ENCODE measurements at places on chromosomes 6 and 20.

DNA sequence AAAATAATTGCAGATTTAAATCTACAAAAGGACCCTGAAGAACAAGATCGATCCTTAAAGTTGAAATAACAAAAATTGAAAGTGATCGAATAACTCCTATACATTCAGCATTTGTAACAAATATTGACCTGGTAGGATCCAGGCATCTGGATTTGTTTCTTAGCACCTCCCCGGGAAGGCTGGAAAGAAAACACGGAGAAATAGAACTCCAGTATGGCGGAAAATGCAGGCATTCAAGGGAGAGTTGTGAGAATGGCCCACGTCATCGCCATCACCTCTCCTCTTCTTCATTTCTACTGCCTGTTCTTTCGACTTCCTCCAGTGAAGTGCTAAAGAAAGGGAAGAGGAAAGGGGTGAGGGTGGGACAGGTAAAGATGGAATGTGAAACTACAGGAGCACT, 242.3 kb upstream of the TFAP2D start:
- DNase-seq, result no peak

- no peak for DNase-seq
These were observed 209.4 kb upstream of the LRFN2 start for GRCh38 chr6:40796260-40797221.

GRCh38 chr20:25496165-25496967, 88.9 kb downstream of the GINS1 start:
- DNase-seq, result no peak

DNA sequence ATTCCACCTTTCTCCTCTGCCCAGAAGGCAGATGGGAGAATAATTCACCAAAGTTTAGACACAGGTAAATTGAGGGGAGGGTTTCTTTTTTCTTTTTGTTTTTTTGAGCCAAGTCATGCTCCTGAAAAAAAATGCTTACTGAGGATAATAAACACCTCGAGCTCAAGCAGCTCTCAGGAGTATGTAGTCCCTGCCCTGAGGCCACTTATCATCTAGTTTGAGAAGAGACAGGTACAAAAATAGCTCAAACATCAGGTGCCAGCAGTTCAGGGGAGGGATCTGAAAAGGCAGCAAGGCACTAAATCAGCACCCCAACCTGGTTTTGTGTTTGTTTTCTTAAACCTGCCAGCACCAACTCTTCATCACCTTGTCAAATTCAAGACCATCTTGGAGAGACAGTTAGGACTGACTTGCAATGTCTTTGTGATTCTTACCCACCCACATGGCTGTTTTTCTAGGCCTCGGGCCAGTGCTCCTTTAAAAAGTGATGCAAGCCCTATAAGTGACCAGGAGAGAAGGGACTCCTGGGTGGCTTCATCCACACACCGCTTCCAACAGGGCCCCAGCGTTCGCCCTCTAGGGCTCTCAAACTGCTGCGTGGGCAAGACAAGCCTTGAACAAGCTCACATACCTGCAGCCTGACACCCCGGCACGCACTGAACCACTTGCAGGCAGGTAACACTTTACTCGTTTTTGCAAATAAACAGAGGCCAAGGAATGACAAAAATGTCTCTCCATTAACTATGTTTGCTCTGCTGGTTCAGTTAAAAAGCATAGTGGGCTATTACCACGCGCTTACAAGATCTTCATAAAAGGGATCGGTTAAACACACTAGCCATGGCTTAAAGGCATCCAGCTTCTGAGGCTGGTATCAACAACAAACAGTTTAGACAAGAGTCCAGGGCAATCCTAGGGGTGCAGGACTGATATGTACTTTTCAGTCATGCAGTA, 13.9 kb downstream of the JAG1 start:
- DNase-seq, result no peak

DNA sequence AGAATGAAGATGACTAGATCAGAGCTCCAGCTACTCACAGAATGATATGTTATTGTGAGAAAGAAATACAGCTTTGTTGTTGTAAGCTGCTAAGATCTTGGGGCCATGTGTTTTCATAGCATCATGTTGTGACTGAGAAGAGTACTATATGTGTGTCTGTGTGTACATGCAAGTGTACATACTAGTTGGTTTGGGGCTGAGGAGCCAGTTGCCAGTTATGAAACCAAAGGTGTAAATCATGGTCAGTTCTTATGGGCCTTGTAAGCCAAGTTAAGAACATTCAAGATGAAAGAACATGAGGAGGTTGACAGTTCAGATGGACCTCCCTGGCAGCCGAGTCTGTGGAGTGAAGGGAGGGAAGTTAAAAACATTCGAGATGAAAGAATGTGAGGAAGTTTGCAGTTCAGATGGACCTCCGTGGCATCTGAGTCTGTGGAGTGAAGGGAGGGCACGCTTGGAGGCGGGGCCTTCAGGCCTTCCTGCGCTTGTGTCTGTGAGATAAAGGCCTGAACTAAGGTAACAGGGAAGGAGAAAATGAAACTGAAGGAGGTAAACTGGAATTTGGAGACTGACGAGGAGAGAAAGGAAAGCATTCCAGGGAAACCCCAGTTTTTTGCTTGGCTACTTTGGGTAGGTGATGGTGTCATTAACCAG, 13.9 kb downstream of the AFDN start:
- no peak for DNase-seq

DNA sequence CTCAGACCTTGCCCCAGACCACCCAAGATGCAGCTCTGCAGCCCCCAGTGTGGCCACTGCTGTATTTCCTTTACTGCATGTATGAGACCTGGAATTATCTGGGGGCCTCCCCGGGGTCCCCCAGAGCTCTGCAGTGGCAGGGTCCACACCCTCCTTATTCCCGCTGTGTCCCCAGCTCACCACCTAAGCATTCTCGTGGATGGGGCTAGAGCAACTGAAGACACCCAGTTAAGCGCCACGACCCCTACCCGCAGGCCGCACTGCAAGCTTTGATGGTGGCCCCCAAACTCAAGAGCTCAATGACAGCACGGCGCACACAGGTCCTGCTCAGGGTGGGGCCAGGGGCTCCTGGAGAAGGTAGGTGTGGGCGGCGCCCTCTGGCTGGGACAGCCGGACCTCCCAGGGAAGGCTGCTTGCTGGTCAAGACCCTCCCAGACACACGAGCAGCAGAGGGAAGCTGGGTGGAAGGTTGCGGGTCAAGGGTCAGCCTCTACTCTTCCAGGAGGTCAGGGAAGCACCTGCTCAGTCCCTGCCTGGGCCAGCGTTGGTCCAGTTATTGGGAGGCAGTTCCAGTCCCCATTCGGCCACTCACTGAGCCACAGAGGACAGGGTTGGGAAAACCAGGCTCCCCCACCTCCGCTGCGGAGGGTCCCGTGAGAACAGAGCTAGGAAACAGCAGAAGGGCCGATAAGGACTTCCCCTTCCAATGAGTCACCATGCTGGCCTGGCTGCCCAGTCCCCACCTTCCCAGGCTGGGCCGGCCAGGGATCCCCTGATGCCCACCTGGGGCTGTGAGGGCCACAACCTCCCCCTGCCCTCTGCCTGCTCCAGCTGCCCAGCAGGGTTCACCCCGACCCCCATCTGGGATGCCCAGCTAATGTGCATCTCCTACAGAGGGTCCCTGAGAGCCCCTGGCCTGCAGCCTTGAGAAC, 2.9 kb downstream of the LAMA5 start:
- DNase-seq, result no peak

DNA sequence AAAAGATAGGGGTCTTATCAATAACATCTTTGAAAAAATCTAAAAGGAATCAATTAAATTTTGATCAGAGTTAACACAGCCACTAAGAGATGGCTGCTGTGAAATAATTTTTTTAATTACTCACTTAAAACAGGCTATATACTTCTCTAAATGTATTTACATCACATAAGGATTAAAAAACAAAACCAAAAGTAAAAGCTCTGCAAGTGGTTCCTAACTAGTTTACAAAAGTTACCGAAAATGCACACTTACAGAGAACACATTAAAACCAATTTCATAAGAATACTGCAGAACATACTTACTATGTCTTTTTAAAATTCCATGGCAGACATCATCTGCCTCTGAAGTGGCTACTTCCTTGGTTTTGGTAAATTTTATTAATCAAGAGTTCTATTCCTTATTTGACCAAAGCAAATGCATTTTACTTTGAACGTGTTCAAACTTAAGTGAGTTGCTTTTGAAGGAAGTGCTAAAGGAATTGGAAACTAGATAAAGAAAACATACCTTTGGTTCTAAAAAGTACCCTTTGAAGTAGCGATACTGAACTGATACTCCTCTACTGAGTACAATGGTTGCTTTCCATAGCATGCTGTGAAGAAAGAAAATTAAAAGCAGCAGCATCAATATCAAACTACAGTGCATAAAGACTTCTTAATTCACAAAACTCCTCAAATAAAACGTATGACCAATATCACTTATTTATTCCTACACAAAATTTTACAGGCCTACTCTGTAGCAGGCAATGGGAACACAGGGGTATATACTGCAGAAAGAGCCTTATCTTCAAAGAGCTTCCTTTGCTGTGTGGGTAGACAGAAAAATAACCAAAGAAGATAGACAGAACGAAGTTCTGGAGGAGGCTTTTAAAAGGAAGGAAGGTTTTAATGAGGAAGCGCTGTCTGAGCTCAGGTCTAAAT, 157.1 kb upstream of the SHLD1 start:
- no peak for DNase-seq

DNA sequence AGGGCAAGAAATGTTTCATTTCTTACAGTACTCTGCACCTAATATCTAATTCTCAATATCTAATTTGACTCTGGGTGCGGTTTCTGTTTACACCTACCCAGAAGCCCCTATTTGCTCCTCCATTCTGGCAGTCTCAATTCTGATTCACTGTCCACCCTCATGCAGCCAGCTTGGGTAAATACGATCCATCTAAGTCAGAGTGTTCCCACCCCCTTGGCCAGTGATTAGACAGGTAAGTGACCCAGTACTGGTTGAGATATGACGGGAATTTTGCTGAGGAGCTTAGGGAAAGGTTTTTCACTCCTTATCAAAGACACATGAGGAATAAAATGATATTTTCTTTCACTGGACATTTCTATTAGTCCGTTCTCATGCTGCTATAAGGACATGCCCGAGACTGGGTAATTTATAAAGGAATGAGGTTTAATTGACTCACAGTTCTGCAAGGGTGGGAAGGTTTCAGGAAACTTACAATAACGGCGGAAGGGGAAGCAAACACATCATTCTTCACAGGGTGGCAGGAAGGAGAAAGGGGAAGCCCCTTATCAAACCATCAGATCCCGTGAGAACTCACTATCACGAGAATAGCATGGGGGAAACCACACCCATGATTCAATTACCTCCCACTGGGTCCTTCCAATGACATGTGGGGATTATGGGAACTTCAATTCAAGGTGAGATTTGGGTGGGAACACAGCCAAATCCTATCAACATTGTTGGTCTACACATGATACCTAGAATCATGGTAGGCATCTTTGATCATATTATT, 29.4 kb downstream of the GLO1 start:
- DNase-seq, result no peak

DNA sequence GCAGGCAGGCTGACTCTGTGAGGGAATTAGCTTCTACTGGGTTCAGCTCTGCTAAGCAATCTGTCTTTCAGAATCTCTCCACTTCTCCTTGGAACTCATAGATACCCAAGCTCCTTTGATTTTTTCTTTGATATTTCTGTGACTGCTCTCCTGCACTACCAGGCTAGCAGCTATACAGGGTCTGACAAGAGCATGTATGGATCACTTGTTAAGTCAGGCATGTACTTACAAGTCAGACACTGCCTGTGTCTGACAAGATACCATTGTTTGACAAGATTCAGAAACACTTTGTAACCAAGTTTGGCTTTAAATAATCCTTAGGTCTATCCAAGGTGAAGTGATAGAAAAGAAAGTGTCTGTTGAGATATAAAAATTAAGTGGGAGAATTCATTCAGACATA, 79.5 kb downstream of the SESN1 start:
- no peak for DNase-seq
